Testis (tissue), 5 donors: ENCODE measurements at places on chromosomes 6 and 20. TPM values are rescaled to one million over a fixed set of nuclear protein-coding genes. Genes with fewer than 3 reads are reported as not detected.
A peak's percentile ranks its signal among the peaks of the same experiment; 100 is the strongest.

RAB32 gene
- total RNA-seq: 31.3 TPM

TSPO2 gene
- not detected for total RNA-seq

MTO1 gene
- 35.4 TPM for total RNA-seq

BMP7 gene
- total RNA-seq: 3.3 TPM

DNA sequence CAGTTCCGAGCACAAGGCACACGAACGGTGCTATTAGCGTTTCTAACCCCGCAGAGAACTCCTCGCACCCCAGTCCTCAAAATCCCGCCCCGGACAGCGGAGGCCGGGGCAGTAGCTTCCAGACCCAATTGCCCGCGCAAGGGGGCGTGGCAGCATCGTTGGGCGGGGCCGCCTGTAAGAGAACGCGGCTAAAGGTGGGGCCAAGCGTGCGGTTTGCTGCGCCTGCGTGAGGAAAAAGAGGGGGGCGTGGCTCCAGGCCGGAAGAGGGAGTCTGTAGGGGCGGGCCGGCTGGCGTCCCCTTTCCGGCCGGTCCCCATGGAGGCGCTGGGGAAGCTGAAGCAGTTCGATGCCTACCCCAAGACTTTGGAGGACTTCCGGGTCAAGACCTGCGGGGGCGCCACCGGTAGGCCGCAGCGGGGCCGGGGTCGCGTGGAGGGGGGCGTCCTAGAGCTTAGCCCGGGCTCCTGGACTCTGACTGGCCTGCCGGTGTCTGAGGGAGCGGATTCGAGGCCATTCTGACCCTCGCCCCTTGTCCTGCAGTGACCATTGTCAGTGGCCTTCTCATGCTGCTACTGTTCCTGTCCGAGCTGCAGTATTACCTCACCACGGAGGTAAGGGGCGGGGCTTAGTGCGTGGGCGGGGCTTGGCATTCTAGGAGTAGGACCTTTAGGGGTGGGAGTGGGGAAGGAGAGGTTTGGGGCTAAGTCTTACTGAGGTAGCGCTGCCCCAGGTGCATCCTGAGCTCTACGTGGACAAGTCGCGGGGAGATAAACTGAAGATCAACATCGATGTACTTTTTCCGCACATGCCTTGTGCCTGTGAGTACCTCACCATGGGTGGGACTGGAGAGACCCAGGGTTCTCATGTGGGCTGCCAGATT lies at the start of gene ERGIC3:
TSS of gene ERGIC3 (plus strand) at position 296 of the 880 bp plus-strand sequence. CDS start at position 316, 20 bp downstream.
- peak; percentile 98 for DNase-seq

DNA sequence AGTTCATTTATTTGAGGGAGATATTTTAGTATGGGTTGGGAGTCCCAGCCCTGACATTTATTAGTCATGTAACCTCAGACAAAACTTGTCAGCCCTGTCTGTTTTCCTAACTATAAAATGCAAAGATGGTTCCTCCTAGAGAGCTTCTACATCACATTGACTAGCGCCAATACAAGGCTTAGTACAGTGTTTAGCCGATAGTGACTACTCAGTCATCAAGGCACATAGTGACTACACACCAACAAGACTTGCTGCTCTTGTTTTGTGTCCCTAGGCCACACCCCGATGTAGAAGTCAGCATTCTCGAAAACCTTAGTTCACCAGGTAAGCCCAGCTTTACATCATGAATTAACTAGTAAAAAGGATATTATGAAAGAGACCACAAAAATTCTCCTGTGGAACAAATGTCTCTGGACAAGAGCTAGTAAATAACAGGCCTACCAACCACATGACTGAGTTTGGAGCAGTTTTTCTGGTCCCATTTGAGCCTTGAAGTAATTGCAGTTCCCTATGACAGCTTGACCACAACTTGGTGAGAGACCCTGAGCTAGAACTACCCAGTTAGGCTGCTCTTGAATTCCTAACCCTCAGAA lies 68.8 kb downstream of the PFDN4 start:
- DNase-seq: no peak

GRCh38 chr6:127606131-127606562 lies 29.2 kb downstream of the C6orf58 start:
- no peak for DNase-seq

DNA sequence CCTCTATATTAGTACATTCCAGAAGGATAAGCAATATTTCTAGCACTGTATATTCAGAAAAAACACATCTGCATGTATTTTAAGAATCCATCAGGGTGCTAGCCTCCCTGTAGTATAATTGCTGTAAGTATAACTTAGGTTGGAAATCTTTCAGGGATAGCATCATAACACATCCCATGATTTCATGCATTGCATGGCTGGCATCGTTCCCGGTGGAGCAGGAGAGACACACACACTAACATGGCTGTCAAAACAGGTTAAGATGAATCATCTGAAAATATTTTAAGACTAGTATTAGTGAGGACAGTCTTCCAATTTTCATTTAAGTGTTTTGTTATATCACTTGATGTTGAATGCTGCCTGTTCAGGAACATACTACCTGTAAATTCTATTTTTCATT lies 32.1 kb upstream of the CENPW start:
- no peak for DNase-seq

DNA sequence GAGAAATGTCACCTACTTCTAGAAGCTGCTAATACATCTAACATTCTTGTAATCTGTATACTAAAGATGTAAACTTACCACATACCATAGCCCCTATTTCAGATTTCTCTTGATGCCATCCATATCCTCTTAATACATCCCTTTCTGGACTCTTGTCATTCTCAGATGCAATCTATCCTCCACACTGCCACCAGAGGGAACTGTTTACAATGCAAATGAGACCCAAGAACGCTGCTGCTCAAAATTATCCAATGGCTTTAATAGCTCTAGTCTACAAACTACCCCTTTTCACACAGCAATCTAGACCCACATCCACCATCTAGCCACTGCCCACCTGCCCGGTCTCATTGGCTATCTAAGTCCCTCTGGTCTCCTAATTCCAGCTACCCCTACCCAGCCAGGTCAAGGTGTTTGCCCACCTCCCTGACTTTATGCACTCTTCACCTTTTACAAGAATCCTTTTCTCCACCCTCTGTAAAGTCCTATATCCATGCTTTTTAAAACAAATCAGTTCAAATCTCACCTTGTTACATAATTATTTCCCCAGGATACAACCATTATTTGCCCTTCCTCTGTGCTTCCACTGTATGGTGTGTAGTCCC lies 14.8 kb downstream of the FAXC start:
- peak; percentile 36 for DNase-seq

DNA sequence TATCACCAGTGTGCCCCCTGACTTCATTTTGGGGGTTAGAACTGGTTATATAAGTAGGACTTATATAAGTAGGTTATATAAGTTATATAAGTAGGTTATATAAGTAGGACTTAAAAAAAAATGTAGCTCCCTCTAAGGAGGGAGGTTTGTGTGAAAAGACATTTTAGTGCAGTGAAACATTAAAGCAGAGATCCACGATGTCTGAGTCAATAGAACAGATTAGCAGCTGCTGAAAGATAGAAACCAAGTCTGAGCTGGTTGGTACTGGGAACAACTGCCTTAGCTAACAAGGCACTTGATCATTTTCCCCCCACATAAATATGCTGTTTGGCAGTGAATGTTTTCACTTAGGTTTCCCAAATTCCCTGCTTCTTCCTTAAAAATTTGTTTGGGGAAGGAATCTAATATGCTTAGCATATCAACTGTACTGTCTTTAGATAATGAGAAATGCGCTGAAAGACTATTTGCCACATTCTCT lies 2.1 kb upstream of the RPS12 start:
- DNase-seq: peak; percentile 33

GRCh38 chr6:141963543-141964295 lies 169.0 kb upstream of the GJE1 start:
- DNase-seq: no peak

GRCh38 chr6:149694921-149695320 lies 23.0 kb downstream of the LATS1 start:
- no peak for DNase-seq

DNA sequence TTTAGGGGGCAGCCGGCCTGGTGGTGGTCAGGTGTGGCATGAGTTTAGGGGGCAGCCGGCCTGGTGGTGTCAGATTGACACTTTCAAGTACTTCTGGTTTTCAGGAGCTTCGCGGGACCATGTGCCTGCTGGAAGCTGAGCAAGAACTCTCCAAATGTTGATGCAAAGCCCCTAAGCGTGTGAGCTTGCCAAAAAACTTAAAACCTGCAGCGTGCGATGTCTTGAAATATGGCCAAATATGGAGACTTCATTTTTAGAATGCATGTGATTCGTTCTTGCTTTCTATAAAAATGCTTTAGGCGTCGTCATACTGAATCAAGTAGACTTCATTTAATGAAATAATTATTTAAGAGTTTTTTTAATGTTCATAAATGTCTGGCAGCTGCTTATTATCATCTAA lies 149.4 kb downstream of the SMOC2 start:
- DNase-seq: no peak

GRCh38 chr6:42334870-42335269 lies 116.9 kb downstream of the TRERF1 start:
- DNase-seq: no peak

DNA sequence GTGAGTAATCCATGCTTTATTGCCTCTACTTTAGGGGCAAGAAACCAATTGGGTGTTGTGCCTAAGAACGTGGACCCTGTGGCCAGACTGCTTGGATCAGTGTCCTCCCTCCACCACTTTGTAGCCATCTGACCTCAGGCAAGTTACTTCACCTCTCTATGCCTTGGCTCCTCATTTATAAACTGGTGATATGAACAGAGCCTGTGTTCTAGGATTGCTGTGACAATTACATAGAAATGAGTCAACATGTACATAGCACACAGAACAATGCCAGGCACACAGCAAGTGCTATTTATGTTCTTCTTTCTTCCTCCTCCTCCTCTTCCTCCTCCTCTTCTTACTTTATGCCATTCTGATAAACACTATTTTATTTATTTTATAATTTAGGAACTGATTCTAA lies 339.4 kb downstream of the CD83 start:
- no peak for DNase-seq

- DNase-seq: no peak
Measured at GRCh38 chr6:134725590-134725989, 224.3 kb downstream of the ALDH8A1 start.

- no peak for DNase-seq
Measured at GRCh38 chr6:89749918-89750317, 69.7 kb downstream of the MDN1 start.
